ENCODE measurements at places on chromosomes 16 and 17. TPM values are rescaled to one million over a fixed set of nuclear protein-coding genes. Genes with fewer than 3 reads are reported as not detected.

INCA1 gene
- total RNA-seq = under 0.01 TPM

CHST5 gene
- not detected for total RNA-seq

GPRC5C gene
- total RNA-seq = under 0.01 TPM

TEX19 gene
- total RNA-seq = not detected

GNPTG gene
- 62.6 TPM for total RNA-seq

EXOC3L1 gene
- not detected for total RNA-seq

GPR139 gene
- not detected for total RNA-seq

CHST4 gene
- not detected for total RNA-seq

CD300E gene
- total RNA-seq = not detected

TCAP gene
- total RNA-seq = 0.35 TPM

PIRT gene
- total RNA-seq = not detected

GRAPL gene
- total RNA-seq = not detected

ABCA10 gene
- 1.1 TPM for total RNA-seq

SCGB1C2 gene
- not detected for total RNA-seq

KRT20 gene
- total RNA-seq = not detected

KRT12 gene
- not detected for total RNA-seq

AOC3 gene
- total RNA-seq = not detected

HOXB4 gene
- total RNA-seq = 2.6 TPM

TANGO6 gene
- 15.4 TPM for total RNA-seq

SLC35G6 gene
- not detected for total RNA-seq

SERPINF2 gene
- total RNA-seq = not detected

AHSP gene
- not detected for total RNA-seq

KRT36 gene
- not detected for total RNA-seq

RHBDF2 gene
- total RNA-seq = 19.9 TPM

SHISA9 gene
- total RNA-seq = not detected

TMC5 gene
- total RNA-seq = not detected

TMEM238L gene
- total RNA-seq = not detected

EPX gene
- total RNA-seq = not detected

MMP25 gene
- not detected for total RNA-seq

ARL5C gene
- not detected for total RNA-seq

PPP1R1B gene
- total RNA-seq = not detected

VMO1 gene
- total RNA-seq = not detected

ALDH3A1 gene
- total RNA-seq = not detected

MGAT5B gene
- under 0.01 TPM for total RNA-seq

ASPA gene
- 1.6 TPM for total RNA-seq

ADAM11 gene
- total RNA-seq = 0.53 TPM

SLC5A11 gene
- total RNA-seq = not detected

GCGR gene
- not detected for total RNA-seq

LLGL2 gene
- total RNA-seq = 0.89 TPM

MLKL gene
- total RNA-seq = 13.0 TPM

OR3A3 gene
- not detected for total RNA-seq

SCIMP gene
- total RNA-seq = not detected

TADA2A gene
- total RNA-seq = 11.8 TPM

SLFN14 gene
- total RNA-seq = not detected

MED1 gene
- total RNA-seq = 19.8 TPM

CTRL gene
- total RNA-seq = 0.53 TPM

ZG16 gene
- total RNA-seq = not detected

ACAP1 gene
- 2.3 TPM for total RNA-seq

NRN1L gene
- total RNA-seq = 0.89 TPM
